Left ventricle myocardium inferior (tissue), 1 donor: ENCODE measurements at places on chromosomes 2 and 18. TPM values are rescaled to one million over a fixed set of nuclear protein-coding genes. Genes with fewer than 3 reads are reported as not detected.

DNA sequence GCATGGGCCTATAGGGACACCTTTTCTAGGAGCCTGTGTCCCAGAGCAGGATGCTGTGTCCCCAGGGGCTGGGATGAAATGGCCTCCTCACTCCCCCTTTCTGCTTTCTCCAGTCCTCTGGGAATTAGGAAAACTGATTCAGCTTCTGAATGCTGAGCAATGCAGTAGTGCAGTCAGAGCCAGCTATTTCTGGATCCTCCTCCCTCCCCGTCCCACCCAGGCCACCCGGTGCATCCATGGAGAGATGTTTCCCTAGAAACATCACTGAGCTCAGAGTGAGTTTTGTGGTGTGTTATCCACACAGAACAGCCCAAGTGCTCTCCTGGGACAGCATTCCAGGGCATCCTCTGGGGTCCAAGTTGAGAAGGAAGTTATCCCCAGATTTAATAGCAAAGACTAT, 125.5 kb downstream of the LOXHD1 start:
- no peak for DNase-seq

GRCh38 chr2:138640921-138641676, 139.1 kb downstream of the NXPH2 start:
- DNase-seq, result no peak

DNA sequence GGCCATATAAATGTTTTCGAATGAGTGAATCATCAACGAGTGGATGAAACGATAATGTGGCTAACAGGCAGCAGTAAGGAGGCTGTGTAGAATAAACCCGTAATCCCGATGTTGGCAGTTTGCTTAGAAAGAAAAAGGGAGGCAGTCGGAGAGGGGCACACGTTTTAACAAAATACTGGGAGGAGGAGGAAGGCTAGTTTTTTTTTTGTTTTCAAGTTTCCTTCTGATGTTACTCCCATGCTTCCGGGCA, 476 bp upstream of the MSH2 start:
- no peak for DNase-seq

- no peak for DNase-seq
Measured at GRCh38 chr2:84708442-84708841, 172.4 kb downstream of the TRABD2A start.

GRCh38 chr18:1092228-1092627, 187.6 kb downstream of the ADCYAP1 start:
- DNase-seq, result no peak

GRCh38 chr2:6769346-6769745, 96.4 kb downstream of the CMPK2 start:
- DNase-seq, result no peak

DNA sequence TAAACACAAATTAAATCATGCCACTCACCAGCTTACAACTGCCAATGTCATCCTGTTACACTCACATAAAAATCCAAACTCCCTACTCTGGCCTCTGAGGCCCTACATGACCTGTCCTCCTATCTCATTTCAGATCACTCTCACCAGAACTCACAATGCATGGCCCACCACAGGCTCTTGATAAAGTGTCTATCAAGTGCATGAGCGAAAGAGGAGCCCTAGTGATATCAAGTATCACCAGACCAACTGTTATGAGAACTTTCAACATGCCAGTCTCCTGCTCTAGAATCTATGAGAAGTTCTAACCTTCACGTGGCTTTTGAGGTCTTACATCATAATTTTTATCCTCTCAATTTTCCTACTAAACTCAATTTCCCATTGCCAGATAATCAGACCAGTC, 76.4 kb upstream of the CD226 start:
- no peak for DNase-seq

- DNase-seq, result no peak
Measured at GRCh38 chr2:48479915-48480314, 50.0 kb upstream of the STON1 start.

DNA sequence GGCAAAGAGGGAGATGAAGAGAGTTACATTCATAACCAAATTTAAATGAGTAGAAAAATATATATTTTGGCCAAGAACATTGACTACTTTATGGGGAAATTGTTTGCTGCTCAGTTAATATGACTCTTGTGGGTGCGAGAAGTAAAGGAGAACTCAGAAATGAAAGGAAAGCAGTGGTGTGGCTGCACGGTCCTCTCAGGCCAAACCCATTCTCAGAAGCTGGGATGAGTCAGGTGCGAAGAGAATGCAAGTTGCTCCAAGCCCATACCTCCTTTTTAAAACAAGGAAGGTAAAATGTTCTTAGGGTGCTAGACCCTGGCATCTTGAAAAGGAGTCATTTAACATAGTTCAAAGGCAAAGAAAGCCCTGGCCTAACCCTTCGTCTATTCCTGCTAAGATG, 258.6 kb downstream of the RAD51AP2 start:
- no peak for DNase-seq

- no peak for DNase-seq
Measured at GRCh38 chr2:101951296-101951695, 40.5 kb upstream of the IL1R2 start.

- DNase-seq, result no peak
Measured at GRCh38 chr2:29688429-29688828, 233.0 kb downstream of the ALK start.

DNA sequence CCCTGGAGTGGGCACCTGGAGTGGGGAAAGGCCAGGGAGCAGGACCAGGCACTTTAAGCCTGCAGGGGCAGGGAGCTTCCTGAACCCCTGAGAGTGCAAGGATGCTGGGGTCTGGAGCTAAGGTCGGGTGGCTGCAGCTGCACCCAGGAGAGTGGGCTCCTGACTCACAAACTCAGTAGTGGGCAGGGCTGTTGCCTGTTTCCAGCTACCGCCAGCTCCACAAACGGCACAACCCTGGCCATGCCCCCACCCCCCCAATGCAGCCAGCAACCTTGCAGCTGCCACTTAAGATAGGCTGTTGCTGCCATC, 688.8 kb downstream of the NYAP2 start:
- no peak for DNase-seq

- no peak for DNase-seq
Measured at GRCh38 chr2:167686691-167687090, 560.7 kb downstream of the STK39 start.

DNA sequence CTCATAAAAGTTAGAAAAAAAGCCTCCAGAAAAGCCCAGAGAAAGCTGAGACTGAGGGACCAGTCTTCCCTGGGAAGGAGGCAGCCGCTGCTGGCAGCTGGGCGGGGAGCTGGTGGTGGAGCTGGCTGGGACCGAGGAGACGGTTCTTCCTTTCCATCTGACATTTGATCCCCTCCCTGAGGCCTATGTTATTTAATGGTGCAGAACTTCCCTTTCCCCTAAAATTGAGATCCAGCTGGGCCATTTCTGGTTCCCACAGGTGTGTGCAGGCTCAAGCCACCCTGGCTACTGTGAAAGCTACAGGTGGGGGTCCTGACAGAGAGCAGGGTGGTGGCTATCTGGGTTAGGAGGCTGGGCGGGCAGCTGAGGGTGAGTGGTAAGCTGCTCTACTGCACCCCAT, 81.5 kb upstream of the FZD7 start:
- no peak for DNase-seq

- no peak for DNase-seq
Measured at GRCh38 chr18:48962994-48963561, 12.3 kb upstream of the SMAD7 start.

- DNase-seq, result no peak
Measured at GRCh38 chr18:3392467-3392855, 57.5 kb upstream of the TGIF1 start.

GRCh38 chr2:120766470-120767351, 31.0 kb downstream of the GLI2 start:
- DNase-seq, result no peak

GRCh38 chr2:177728399-177728765, 335.8 kb downstream of the AGPS start:
- DNase-seq, result no peak

GRCh38 chr18:2134364-2134763, 436.9 kb downstream of the METTL4 start:
- no peak for DNase-seq

- DNase-seq, result no peak
Measured at GRCh38 chr2:152682663-152683062, 34.6 kb downstream of the PRPF40A start.

GRCh38 chr2:168328421-168328820, 81.0 kb upstream of the STK39 start:
- DNase-seq, result no peak

DNA sequence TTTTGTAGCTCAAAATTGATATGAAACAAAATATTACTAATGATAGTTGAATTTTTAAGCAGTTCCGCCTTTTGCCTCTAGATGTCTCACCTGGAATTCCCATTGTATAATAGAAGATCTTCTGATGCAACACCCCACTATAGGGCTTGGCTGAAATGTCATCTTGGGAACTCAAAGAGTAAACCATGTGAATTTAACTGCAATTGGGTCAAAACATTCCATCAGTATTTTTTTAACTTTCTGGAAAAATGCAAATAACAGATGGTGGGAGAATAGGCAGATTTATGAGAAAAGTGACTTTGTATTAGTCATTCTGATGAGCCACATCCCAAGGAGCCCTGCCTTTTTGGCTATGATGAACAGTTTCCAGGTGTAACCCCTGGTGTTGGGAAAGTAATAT, 489.9 kb downstream of the NYAP2 start:
- DNase-seq, result no peak

DNA sequence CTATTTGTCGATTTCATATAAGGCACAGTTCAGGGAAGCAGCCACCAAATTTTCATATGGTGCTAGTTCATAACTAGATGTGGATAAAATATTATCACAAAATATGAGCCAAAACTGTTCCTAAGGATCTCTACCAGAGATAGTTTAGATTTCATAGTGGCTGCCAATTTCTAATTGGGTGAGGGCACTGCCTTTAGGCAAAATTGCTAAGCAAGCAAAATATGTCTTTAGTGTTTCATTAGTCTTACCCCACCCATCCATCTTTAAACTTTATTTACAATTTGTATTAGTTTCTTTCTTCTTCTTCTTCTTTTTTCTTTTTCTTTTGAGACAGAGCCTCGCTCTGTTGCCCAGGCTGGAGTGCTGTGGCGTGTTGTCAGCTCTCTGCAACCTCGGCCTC, 77.1 kb upstream of the SLC4A10 start:
- no peak for DNase-seq

GRCh38 chr18:21851327-21851961, 110.9 kb downstream of the MIB1 start:
- DNase-seq, result no peak

DNA sequence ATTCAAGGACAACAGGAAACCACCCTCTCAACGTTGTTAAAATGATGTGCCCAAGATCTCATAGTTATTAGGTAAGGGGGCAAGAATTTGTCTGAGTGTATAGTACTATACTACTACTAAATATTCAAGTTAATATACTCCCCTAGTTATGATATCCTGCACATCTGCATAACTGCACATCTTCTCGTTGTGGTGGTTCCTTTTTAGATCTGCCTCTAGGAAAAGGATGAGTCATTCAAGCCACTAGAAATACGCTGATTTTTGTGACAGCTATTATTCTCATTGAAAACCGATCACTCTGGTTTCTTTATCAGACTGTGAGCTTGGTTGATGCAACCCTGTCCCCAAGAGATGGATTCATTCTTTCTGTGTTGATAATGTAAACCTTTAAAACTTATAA, 1067.0 kb upstream of the FANCL start:
- no peak for DNase-seq

DNA sequence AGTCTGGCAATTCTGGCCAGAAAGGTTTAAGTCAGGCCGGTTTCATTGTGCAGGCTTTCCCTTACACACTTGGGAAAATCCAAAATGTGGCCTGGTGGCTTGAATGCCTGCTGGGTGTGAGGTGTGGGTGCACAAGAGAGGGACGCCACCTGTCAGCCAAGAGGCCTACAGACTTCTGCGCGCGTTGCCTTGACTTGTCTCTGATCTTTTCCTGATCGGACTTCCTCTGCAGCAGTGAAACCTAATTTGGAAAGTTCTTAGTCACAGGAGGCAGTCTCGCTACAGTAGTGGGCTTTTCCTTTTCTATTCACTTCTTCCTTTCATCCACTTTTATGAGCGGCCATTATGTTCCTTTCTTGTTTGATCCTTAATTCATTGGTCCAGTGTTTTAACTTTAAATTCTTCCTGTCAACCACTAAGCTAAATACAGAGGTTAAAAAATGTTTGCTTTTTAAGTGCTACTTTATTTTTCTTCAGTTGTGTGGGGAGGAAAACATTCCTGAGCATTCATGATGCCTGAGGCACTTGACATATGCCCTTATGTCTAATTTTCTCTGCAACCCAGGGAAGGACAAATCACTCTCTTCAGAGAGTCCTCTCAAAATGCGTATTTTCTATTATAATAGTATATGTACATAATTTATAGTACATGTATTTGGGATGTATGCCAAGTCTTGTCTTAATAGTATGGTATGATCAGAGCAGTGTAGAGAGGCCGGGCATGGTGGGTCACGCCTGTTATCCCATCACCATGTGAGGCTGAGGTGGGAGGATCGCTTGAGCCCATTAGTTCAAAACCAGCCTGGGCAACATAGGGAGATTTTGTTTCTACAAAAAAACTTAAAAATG, 128.9 kb downstream of the WDSUB1 start:
- no peak for DNase-seq

DNA sequence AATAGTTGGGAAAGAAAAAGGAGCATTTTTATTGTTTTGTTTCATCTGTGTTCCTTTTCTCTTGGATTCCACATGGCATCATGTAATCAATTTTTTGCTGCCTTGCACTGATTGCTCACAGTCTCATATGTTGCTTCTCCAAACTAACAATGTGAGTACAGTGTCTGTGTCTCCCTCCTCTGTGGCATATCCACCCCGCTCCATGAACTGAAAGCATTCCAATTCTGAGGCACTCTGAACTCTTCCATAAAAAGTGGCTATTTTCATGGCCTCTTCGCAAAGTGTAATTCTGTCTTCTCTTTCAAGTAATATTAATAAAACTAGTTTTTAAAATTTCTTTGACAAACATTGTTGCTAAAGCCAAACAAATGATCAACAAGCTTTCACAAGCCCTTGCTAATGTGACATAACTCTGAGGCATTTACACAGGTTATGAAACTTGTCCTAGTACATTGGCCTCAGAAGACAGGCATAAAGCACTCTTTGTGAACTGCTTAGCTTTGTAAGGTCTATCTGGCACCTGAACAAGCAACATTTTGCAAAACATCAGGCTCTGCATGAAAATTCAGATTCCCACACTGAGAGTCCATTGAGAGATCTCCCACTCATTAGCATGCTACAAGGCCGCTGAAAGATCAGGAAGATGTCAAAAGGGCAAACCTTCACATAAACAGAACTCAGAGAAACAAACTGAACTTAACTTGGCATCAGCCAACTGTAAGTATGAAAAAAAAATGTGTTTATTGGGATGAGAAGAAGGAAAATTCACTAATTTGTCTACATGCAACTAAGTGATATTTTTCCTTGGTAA, 33.0 kb downstream of the GPR75 start:
- no peak for DNase-seq

GRCh38 chr18:79852561-79853302, 55.0 kb downstream of the KCNG2 start:
- no peak for DNase-seq

FBXO41 gene
- 0.55 TPM for total RNA-seq

LOXHD1 gene
- total RNA-seq, result 0.49 TPM

RSAD2 gene
- 2.4 TPM for total RNA-seq

TNFAIP6 gene
- total RNA-seq, result 2.9 TPM

HOXD3 gene
- total RNA-seq, result not detected

GKN2 gene
- not detected for total RNA-seq

ACMSD gene
- total RNA-seq, result not detected

TNS1 gene
- 828 TPM for total RNA-seq

AFF3 gene
- 8.0 TPM for total RNA-seq
